ENCODE measurements at places on chromosomes 5 and 9. TPM values are rescaled to one million over a fixed set of nuclear protein-coding genes. Genes with fewer than 3 reads are reported as not detected.

Gene BHMT2
- total RNA-seq, result not detected

Gene C9orf50
- total RNA-seq, result not detected

Gene SPATA31C1
- total RNA-seq, result not detected

- H3K4me3 ChIP-seq, result no peak overlapping the region
- no peak for DNase-seq
- no peak overlapping the region for H3K27ac ChIP-seq
- H3K36me3 ChIP-seq, result no peaks in the 10 kb centered on the region
- H3K4me1 ChIP-seq, result peaks cover 32% of the 10 kb centered on the region
These were observed 103.5 kb downstream of the SPRY4 start for GRCh38 chr5:142221091-142221860.

DNA sequence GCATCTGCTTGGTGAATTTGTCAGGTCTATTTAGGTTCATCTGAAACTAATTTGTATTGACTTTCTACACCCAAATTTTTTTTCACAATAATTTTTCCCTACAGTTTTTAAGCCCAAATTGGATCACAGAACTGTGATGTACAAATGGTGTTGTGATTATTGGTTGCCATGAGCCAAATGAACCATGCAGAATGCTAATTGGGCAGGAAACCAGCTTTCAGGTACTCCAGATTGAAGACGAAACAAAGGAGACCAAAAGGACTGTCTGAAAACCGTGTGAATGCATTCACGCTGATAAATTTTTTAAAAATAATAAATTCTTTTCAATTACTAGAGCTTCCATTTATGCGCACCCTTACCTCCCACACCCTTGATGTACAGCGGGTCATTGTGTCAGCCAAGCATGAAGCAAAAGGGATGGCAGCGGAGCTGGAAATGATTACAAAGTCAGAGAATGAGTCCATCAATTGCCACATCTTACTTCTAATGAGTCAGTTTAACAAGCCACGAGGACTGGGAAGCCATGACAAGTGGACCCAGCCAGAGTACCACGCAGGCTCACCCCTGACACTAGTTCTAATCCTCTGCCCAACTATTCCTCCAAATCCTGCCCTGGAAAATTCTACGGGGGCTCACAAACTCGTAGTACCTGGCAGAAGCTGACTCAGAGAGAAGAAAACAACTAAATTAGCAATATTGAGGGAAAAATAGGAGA, 66.5 kb downstream of the SEMA6A start:
- no peak overlapping the region for H3K27ac ChIP-seq
- H3K4me1 ChIP-seq, result no peaks in the 10 kb centered on the region
- no peak for DNase-seq
- H3K4me3 ChIP-seq, result no peak overlapping the region
- H3K36me3 ChIP-seq, result no peaks in the 10 kb centered on the region

- H3K4me1 ChIP-seq, result no peaks in the 10 kb centered on the region
- H3K27me3 ChIP-seq, result peaks cover 7% of the 10 kb centered on the region
- H3K27ac ChIP-seq, result no peak overlapping the region
- H3K36me3 ChIP-seq, result no peaks in the 10 kb centered on the region
These were observed 35.8 kb upstream of the MAMDC2 start for GRCh38 chr9:70007831-70008230.

DNA sequence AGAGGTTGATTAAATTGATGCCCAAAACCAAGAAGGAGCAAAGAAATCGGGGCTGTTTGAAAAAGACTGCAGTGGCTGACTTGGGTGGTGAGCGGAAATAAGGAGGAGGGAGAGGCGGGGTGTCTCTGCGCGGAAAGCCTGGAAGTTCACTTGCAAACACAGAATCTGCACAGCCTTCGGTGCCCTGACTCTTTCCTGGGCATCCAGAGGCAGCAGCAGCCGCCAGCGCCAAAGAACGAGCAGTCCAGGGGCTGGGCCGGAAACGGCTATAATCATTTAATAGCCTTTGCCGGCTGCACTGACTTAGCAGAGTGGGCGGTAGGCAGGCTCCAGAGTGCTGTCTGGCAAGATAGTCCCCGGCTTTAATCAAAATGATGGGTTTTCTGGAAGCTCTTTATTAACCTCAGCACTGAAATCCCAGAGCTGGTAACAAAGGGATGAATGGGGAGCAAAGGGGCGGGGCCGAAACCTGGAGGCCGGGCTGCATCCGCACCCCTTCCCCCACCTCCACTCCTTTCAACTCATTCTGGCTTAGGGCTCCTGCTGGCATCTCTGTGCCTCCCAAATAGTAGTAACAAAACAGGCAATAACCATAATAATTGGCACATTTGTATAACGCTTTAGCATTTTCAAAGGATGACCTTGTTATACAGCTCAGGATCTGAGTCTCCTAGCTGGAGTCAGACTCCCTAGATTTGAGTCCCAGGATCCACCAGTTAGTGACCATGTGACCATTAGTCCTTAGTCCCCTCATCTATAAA, 35.7 kb downstream of the PCDHAC2 start:
- DNase-seq, result no peak
- H3K27ac ChIP-seq, result no peak overlapping the region
- H3K27me3 ChIP-seq, result peaks cover 40% of the 10 kb centered on the region
- peaks cover 8% of the 10 kb centered on the region for H3K4me1 ChIP-seq
- no peak overlapping the region for H3K4me3 ChIP-seq

Measured in activated naive CD4-positive, alpha-beta T cell treated with anti-CD3 and anti-CD28 coated beads for 36 hours (primary cell).